Vagina (tissue), 2 donors: ENCODE measurements at places on chromosomes 3 and 15.

DNA sequence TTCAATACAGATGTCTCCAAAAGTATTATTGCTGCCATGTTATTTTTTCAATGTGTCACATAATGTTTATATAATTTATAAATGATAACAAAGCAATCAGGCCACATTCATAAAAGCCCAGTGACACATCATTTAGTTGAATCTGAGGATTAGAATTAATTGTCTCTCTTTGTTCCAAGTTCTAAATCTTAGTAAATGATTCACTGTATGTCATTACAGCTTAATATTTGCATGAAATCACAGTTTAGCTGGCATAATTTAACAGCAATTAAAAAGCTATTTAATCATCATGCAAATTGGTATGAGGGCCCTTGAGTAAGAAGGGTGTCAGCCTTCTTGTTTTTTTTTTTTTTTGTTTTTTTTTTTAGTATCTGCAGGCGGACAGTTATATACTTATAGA, 427.0 kb downstream of the EPHA6 start:
- DNase-seq: no peak

GRCh38 chr3:126851934-126852333, 131.0 kb upstream of the PLXNA1 start:
- DNase-seq: no peak

GRCh38 chr15:100247228-100248225, 94.2 kb downstream of the ADAMTS17 start:
- no peak for DNase-seq

DNA sequence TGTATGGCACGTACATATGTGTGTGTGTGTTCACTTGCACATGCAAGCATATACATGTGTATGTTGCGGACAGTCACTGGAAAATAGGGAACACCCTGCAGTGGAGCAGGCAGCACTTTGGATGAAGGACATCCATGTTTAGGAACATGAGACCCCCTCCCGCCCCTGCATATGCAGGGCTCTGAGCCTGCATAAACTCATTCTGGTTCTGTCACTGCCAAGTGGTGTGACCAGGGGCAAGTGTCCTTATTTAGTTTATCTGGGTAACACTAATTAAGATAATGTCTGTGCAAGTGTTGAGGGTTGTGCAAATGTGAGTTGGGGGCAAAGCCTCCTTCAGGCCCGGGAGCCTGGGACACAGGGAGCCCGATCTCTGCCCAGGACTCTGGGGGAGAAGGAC, 105.7 kb downstream of the CORO2B start:
- no peak for DNase-seq

DNA sequence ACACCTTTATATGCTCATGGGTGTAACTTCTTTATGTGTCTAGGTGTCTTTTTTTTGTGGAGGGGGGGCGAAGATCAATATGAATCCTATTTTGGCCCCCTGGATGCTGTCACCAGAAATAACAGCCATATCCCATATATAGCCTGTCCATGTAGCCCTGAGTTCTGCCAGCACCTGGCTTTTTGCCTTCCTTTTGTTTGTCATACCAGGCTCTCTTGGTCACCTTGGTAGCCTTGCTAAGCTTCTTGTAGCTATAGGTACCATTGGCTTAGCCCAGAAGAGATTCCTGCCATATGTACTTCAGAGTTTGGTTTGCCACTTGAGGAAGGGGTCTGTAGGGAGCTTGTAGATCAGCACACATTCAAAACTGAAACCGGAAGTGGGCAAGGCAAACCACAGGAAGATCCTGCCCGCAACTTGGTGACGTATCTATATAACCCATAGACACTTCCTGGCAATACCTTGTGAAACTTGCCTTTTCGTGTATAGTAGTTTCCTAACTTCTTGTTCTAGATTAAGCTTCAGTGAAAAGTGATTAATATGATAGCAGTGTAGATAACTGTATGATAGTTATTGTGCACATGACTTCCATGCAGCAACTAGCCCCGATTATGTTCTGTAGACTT, 11.9 kb downstream of the RASA2 start:
- DNase-seq: no peak

DNA sequence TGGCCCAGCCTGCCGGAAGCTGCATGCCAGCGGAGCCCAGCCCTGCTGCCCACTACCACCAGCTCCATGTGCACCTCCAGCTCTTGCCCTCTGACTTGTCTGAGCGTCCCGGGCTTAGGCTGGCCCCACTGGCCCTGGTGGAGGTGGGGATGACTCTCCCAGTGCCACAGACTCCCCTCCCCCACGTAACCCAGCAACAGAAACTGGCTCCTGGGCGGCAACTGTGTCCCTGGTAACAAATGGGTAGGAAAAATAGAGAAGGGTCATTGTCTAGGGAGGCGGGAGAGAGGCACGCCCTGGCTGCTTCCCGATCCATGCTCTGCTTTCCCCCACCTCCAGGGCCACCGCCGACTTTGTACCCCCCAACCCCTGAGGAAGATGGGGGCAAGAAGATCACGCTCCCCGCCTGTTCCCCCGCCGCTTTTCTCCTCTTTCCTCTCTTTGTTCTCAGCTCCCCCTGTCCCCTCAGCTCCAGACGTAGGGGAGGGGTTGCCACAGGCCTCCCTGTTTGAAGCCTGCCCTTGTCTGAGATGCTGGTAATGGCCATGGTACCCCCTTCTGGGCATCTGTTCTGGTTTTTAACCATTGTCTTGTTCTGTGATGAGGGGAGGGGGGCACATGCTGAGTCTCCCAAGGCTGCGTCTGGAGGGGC, 10.8 kb upstream of the SEMA3B start:
- no peak for DNase-seq

DNA sequence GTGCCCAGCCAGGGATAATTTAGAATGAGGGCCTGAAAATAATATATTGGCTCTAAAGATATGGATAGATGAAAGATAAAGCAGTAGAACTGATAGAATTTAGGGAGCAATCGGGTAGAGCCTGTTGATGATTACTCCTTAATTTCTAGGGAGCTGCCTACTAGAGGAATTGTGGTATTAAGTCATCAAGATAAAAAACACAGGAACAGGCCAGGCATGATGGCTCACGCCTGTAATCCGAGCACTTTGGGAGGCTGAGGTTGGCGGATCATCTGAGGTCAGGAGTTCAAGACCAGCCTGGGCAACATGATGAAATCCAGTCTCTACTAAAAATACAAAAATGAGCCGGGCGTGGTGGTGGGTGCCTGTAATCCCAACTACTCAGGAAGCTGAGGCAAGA, 130.4 kb downstream of the PCCB start:
- DNase-seq: no peak

DNA sequence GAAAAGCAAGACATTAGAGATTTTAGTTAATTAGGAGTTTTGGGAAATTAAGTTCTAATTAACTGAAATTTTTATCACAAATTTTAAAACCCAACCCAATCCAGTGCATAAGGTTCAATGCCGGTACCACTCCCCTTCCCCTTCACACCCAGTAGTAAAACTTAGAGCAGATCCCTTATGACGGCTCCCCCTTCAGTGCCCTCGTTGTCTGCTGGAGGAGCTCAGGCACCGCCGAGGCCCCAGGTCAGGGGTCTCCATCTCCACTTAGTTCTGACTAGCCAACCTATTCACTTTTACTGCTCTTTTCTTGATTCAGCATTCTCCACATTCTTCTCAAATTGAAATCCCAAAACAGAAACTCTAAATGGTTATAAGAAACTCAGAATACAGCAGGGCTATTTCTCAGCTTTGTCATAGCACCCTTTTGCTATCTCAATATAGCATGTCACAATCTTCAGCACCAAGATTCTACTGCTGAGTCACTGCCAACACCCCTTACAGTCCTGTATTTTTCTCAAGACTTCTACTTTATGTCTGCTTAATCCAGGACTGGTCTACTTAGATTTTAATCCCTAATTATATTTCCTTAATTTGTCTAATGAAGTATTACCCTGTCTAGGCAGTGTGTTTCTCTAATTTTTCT, 39.8 kb downstream of the TUBGCP4 start:
- DNase-seq: no peak

GRCh38 chr3:55605443-55606236, 118.5 kb upstream of the WNT5A start:
- no peak for DNase-seq

GRCh38 chr15:63939531-63940130, 105.9 kb upstream of the HERC1 start:
- no peak for DNase-seq

GRCh38 chr3:10188804-10189556, 24.3 kb downstream of the IRAK2 start:
- DNase-seq: no peak

- DNase-seq: no peak
Observed at GRCh38 chr3:69433969-69434325, 48.1 kb upstream of the FRMD4B start.

GRCh38 chr3:56131974-56132590, 336.2 kb downstream of the ERC2 start:
- no peak for DNase-seq

DNA sequence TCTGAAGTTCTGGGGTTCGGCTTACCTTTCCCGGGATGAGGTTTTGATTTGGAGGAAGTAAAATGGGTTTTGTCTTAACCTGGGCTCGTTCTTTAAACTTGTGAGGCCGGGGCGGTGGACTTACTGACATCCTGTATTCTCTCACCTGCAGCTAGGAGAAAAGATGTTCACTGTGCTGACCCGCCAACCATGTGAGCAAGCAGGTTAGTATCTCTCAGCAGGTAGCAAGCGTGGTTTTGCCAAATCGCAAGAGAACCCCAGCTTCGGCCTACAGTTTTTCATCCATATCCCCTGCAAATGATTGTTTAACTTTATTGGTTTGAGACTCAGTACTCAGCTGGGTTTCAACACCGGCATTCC, 891 bp downstream of the ENTPD3 start:
- DNase-seq: no peak

DNA sequence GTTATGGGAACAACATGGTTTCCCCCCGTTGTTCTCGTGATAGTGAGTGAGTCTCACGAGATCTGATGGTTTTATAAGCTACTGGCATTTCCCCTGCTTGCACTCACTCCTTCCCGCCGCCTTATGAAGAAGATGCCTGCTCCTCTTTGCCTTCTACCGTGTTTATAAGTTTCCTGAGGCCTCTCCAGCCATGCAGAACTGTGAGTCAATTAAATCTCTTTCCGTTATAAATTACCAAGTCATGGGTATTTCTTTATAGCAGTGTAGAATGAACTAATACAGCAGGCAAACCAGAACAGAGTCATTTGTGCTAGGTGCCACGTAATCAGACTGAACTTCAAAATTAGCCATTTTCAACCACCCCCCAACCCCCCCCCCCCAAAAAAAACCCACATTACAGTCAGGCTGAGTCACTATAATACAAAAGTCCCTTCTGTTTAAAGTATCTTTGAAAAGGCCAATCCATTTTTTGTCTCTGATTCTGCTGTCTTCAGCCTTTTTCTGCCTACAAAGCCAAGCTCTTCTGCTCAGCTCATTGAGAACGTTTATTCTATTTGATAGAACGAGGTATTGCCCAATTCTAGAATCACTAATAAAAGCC, 4.1 kb downstream of the OR4F6 start:
- DNase-seq: no peak

DNA sequence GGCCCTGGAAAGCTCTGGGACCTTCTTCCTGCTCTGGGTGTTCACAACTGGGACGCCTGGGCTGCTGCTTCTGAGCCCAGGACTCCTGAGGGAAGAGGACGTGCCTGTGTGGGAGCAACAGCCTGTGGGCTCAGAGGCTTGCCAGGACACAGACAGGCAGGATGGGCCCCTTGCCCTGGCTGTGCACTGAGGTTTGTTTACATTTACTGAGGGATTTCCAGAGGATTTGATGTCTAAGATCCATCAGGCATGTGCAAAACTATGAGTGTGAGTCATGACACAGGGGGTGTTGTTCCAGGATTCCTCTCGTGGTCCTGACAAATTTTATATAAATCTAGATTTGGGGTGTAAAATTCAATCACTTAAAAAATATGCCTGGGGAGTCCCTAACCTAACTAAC, 10.6 kb downstream of the CCR9 start:
- no peak for DNase-seq

DNA sequence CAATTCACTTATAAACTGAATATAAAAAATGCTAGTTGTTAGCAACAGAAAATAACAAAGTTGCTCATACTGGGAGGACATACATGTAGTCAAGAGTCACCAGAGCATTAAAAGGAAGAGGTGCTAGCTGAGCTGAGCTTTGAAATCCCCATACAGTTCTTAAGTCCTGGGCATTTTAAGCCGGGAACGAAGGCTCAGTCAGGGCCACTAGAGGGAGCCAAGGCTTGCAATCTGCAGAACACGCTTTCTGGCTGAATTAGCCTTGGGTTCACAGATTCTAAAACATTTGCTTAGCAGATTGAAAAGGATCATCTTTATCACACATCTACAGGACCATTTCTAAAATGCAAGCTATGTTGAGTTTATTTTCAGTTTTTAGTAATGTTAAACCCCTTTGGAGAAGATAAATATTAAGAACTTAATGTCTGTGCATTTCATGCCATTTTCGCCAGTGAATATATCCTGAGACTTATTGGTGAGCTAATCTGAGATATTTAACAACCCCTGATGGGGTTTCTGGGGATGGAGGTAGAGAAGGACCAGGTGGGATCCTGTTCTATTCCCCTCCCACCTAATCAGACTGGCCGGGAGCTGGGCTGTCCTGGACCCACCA, 26.3 kb upstream of the MNS1 start:
- DNase-seq: no peak

DNA sequence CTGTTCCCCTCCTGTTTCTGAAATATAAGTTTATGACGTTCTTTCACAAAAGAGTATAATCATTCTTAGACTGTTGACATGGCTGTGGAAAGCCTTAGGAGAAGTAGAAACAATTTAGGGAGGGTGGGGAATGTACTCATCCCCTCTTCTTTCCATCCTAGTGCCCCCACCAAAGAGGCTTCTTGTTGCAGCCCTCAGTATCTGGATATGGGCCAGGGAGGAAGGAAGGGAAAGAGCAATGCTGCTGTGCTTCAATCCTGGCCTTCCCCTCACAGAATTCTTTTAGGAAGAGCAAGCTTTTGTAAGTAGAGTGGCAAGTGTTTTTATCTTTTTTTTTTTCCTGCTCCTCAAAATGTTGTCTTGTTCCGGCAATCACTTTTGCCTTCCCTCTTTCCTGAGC, 1.7 kb downstream of the INAFM2 start:
- no peak for DNase-seq
